ENCODE measurements at places on chromosomes 16 and 17.

- peak; percentile 95 for DNase-seq
Observed at GRCh38 chr17:50062293-50063243, 6.7 kb downstream of the ITGA3 start.

DNA sequence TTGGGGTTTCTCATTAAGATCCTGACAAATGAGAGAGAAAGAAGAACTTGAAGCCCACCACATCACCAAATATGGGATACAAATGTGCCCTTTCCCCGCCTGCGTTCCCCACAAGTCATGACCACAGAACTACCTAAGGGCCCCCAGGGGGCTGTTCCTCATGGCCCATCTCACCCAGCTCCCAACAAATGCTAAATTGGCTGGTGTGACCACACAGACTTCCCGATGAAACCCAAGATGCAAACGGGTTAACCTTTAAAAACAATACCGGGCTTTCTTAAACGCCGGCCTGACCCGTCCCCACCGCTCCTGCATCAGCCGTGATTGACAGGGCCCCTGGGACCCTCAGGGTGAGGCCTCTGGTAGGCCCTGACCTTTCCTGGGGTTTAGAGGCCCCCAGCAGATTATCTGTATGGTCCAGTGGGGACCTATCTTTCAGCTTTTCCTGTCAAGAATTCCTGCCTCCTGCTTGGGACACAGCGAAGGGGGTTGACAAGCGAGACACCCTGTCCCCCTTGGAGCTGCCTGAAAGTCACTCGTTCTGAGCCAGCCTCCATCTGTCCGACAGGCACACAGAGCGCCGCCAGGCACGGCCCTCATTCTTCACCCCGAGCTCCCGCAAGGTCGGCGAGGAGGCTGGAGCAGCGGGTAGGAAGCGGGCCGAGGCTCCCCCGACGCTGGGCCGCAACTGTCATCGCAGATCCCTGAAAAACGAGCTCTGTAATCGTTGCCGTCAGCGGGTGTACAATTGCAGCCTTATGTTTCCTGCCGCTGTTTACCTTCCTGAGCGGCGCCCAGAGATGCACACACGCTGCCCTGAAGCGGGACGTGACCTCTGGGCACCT lies 300.1 kb downstream of the FOXL1 start:
- no peak for DNase-seq

DNA sequence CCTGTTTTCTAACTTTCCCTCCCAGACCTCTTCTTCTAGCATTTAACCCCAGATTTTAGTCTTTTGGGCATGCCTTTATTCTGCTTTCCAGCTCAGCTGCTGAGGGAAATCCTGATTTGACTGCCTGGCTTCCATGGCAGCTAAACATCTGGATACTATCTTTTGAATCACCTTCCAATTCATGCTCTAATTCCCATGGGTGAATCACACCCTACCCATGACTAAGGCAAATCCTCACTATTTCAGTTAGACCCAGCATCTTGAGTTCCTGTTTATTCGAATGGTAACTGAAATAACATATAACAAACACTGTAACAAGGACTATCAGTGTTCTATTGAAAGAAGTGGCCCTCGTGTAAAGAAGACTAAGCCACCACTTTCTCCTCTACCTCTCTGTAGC lies 29.8 kb downstream of the CA10 start:
- no peak for DNase-seq

DNA sequence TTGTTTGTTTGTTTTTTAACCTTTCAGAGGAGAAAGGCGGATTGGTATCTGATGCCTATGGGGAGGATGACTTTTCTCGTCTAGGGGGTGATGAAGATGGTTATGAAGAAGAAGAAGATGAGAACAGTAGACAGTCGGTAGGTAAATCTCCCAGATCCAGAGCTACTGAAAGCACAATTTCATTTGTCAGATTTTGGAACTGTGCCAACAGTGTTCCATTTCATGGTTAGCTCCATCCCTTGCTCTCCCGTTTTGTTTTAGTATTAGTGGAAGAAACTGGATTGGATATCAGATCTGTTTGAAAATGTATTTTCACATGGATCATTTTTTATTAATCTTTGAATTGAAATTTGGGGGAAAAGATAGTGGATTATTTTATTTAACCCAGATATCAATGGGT lies 1.4 kb downstream of the SAP30BP start:
- no peak for DNase-seq

GRCh38 chr16:518858-519257 lies 8.7 kb upstream of the CAPN15 start:
- no peak for DNase-seq

DNA sequence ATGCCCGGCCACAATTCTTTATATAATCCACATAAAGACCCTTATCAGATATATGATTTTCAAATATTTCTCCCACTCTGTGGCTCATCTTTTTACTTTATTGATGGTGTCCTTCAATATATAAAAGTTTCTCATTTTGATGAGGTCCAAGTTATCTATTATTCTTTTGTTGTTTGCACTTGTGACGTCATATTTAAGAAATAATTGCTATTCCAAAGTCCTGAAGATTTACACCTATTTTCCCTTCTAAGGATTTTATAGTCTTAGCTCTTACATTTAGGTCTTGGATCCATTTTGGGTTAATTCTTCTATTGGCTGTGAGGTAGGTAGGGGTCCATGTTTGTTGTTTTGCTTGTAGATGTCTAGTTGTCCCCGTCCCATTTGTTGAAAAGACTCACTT lies 3.0 kb upstream of the MLYCD start:
- DNase-seq = no peak

GRCh38 chr17:66493283-66494019 lies 191.0 kb downstream of the PRKCA start:
- DNase-seq = no peak

DNA sequence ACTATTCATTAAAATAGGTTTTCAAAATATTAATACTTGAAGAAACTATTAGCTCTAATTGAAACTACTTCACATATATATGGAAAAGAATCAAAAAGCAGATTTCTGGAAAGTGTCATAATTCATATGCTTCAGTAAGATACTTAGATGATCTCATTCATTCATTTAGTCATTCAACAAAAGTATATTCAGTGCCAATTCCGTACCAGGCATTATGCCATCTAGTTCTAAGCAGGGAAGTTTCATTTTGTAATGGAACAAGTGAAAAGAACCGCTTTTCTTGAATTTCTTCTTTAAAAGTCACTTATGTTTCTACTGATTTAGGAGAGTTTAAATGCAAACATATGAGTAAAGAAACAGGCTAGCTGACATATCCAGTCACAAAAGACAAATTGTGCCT lies 118.3 kb upstream of the FAM20A start:
- no peak for DNase-seq

DNA sequence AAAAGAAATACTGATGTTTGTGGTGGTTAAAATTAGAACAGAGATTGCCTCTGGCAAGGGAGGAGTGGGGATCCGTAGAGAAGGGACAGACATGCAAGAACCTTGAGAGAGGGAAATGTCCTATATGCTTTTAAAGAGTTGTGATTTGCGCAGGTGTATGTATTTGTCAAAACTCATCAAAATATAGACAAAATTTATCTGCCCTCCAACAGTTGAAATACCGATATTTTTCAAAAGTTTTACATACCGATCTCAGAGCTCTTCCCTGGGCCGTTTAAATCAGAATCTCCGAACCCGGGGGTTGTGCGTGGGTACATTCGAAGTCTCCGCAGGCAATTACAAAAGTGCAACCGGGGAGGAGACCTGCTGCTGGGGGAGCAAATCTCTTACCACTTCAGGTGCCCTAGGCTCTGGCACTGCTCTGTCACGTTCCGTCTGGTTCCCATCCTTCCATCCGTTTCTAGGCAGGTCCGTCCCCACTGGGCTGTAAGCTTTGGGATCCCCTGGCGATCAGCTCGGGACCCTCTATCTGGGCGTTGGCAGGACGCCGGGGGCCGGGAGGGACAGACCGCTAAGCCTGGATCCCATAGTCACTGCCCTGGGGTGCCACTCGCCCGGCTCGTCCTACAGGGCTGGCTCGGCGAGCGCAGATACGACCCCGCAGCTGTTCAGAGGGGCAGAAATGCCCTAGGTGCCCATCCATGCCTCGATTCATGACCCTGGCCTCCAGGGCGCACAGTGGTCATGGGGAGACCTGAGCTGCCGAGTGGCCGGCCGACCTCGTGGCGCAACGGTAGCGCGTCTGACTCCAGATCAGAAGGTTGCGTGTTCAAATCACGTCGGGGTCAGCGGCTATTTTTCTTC lies 4.2 kb downstream of the BORCS6 start:
- peak; percentile 96 for DNase-seq

GRCh38 chr16:62130101-62130500 lies 93.9 kb upstream of the CDH8 start:
- no peak for DNase-seq

- DNase-seq = no peak
Observed at GRCh38 chr17:51064061-51064735, 56.5 kb downstream of the SPAG9 start.

GRCh38 chr16:20753727-20754126 lies 10.1 kb upstream of the ACSM3 start:
- DNase-seq = no peak

DNA sequence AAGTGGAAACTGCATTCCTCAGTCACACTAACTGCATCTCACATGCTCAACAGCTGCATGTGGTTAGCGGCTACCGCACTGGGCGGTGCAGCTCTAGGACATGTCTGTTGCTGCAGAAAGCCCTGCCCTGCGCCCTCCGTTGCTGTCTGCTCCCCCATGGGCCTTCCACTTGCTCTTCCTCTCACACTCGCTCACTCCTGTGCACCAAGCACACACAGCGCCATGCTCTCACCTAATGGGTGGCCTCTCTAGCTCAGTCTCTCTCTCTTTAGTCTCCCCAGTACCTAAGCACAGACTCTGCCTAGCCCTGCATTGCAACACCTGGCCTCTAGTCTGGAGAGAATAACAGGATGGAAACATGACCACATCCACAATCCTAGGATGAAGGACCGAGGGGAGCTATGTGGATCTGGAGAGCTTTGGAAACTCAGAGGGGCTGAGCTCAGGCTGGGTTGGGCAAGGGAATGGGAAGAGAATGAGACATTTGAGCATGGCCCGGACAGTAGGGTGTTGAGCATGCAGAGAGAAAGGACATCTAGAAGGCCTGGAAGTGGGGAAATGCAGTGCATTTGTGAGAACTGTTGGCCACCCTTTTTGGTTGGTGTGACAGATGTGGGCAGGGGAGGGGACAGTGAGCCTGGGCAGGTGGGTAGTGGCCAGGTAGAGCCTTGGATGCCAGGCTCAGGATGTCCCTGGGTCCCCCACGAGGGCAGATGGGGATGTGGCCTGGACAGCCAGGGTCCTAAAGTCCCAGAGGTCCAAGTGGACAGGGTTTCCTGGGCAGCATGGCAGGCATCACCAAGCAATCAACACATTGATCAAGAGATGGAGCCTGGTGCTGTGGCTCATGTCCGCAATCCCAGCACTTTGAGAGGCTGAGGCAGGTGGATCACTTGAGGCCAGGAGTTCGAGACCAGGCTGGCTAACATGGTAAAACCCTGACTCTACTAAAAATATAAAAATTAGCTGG lies 16.1 kb downstream of the SGCA start:
- no peak for DNase-seq

DNA sequence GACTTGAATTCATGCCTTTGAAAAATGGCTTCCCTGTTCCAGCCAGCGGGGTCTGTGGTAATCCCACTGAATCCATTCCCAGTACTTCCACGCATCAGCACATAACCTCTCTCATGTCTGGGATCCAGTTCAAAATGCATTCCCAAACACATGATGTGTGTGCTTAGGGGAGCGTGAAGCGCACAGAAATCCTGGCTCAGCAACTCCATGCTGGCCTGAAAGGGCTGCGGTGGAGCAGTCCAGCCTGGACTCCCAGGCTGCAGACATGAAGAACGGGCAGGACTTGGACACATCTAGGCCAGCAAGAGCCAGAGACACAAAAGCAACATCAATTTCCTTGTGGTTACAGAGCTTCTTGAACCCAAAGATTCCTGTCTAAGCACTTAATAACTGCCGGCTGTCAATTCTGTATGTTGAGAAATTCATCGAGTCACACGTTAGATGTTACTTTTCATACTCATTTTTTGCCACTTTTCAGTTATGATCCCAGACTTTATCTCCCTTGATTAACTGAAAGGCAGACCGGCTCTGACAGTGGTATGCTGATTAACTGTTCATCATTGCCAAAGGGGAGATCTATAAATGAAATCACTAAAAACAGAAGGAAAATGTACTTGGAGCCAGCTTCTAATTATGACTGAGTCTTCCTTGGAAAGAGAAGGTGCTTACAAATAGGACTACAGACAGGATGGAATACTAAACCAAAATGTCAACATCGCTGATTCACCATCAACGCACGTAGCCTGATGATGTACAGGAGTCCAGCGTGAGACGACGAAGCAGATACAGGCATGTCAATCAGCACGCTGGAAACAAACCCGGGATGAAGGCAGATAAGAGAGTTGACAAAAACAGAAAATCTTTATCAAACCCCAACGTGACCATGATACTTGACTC lies 23.0 kb downstream of the NSMCE1 start:
- DNase-seq = no peak

DNA sequence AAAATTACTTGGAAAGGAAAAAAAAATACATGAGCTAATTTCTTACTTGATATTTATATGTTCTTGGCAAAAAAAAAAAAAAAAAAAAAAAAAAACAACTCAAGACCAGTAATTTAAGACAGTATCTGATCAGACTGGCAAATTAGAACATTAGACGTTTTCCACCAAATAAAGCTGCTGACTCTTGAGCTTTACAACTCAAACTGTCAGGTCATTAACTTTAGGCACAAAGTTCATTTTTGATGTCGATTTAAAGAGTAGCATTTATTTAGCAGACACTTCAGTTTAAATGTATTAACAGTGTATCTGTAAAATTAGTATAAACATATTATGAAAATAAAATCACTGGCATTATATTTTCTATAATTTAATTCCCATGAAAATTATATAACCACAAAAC lies 66.7 kb downstream of the NCOR1 start:
- no peak for DNase-seq

DNA sequence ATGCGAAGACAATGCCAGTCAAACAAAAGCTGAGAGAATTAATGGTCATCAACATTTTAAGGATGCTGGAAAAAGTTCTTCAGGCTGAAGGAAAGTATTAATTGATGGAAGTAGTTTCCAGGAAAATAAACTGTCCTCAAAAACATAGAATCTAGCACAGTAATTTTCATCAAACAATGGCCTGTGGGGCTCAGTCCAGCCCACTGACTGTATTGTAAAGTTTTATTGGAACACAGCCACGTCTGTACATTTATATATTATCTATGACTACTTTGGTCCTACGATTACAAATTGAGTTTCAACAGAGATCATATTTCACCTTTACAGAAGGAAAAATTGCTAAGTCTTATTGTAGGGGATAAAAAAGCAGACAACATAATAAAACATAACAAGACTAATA lies 484.5 kb downstream of the KCNJ2 start:
- DNase-seq = no peak

DNA sequence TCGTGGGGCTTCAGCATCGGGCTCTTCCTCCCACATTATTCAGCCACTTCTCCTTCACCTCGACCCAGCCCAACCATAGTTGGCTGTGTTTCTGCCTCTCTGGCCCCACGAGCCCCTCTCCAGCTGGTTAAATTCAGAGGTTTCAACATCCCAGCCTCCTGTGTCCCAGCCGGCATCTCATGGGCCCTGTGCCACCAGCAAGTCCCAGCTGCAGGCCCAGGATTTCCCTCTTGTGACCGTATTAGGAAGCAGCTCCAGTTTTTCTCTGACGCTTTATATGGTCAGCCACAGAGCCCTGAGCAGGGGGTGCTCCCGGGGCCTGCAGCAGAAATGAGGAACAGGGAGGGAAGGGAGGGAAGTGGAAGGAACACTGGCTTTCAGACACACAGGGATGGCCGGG lies 27.4 kb downstream of the MYH11 start:
- DNase-seq = peak; percentile 95

GRCh38 chr17:8629371-8630226 lies 926 bp downstream of the MYH10 start:
- no peak for DNase-seq
